ENCODE measurements at places on chromosomes 7 and 10. TPM values are rescaled to one million over a fixed set of nuclear protein-coding genes. Genes with fewer than 3 reads are reported as not detected.

- DNase-seq = peak; percentile 55
Measured at GRCh38 chr7:143375298-143376034, 5.7 kb upstream of the ZYX start.

GRCh38 chr10:74683621-74684364, 142.6 kb upstream of the KAT6B start:
- no peak for DNase-seq

GRCh38 chr10:10584161-10584560, 433.5 kb upstream of the CELF2 start:
- no peak for DNase-seq

DNA sequence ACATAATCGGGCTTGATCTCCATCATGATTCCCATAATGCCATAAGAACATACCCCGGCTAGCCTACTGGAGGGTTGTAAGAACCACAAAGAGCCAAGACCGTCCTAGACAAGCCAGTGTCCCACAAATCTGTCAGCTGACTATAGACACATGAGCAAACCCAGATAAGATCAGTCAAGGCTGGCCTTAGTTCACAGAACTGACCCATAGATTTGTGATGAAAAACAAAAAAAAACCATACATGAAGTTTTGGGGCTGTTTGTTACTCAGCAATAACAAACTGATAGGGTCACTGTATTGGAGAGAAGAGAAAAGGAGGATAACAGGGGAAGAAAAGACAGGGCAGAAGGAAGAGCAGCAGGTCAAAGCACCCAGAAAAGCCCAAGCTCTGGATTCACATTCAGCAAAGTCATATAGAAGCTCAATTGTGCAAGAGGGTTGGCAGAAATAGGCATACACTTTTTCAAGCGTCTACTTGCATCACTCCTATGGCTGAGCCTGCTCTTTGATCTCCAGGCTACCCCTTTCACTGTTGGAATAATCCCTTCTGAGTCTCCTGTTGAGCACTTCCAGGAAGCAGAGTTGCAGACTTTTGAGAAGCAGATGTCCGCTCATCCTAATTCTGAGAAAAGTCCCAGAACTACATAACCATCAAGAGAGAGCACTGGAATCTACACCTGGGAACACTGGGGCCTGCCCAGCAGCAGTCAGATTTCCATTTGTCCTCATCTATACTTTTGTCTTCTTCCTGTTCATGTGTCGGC, 122.0 kb upstream of the HABP2 start:
- no peak for DNase-seq

DNA sequence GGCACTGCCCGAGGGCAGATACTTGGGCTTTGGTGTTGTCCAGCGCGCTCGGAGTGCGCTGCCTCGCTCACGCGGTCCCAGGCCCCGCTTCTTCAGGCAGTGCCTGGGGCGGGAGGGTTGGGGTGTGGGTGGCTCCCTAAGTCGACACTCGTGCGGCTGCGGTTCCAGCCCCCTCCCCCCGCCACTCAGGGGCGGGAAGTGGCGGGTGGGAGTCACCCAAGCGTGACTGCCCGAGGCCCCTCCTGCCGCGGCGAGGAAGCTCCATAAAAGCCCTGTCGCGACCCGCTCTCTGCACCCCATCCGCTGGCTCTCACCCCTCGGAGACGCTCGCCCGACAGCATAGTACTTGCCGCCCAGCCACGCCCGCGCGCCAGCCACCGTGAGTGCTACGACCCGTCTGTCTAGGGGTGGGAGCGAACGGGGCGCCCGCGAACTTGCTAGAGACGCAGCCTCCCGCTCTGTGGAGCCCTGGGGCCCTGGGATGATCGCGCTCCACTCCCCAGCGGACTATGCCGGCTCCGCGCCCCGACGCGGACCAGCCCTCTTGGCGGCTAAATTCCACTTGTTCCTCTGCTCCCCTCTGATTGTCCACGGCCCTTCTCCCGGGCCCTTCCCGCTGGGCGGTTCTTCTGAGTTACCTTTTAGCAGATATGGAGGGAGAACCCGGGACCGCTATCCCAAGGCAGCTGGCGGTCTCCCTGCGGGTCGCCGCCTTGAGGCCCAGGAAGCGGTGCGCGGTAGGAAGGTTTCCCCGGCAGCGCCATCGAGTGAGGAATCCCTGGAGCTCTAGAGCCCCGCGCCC, at the start of gene NPY:
TSS of gene NPY (plus strand) at position 294 of the 802 bp plus-strand sequence. CDS start 1,051 bp downstream, outside the sequence.
- DNase-seq = peak; percentile 41

DNA sequence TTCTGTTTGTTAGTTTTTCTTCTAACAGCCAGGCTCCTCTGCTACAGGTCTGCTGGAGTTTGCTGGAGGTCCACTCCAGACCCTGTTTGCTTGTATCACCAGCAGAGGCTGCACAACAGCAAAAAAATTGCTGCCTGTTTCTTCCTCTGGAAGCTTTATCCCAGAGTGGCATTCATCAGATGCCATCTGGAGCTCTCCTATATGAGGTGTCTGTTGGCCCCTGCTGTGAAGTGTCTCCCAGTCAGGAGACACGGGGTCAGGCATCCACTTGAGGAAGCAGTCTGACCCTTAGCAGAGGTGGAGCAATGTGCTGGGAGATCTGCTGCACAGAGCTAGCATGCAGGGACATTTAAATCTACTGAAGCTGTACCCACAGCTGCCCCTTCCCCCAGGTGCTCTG, 26.7 kb upstream of the CROT start:
- no peak for DNase-seq

GRCh38 chr10:88661577-88661976, 2.7 kb upstream of the LIPF start:
- DNase-seq = no peak

DNA sequence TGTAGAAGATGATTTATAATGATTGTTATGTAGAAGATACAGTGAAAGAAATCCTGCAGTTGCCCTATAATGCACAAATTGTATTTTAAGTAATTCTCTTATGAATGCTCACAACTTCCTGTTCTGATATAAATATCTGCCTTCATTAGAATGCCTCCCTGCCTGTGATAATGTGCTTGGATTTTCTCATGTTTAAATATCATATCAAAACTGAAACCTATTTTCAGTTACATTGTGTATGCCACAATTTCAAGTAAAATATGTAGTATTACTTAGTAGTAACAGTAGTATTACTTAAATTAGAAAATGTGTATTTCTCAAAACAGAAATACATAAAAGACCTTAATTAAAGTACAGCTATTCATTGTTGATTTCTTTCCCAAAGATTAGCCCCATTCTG, 41.1 kb upstream of the TFEC start:
- no peak for DNase-seq

- peak; percentile 65 for DNase-seq
Measured at GRCh38 chr7:4733936-4734528, 41.4 kb upstream of the AP5Z1 start.

DNA sequence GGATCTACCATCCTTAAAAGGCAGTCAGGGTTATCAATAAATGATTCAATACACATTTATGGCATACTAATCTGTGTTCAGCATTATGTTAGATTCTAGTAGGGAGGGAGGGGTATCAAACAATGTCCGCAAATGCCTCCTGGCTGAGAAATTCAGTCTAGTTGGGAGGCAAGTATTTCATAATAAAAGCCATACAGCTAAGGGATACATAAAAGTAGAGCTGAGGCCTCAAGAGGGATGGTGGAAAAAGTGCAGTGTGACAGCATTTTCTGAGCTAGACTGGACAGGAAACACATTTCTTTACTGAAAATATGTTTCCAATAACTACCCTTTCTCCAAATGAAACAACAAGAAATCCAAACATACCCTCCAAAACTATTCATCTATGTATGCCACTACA, 152.8 kb upstream of the LRRN3 start:
- no peak for DNase-seq

GRCh38 chr7:101731502-101732084, 85.8 kb upstream of the CUX1 start:
- DNase-seq = no peak

- DNase-seq = no peak
Measured at GRCh38 chr7:135486261-135486920, 23.5 kb downstream of the CNOT4 start.

GRCh38 chr7:107661865-107662379, 1.3 kb downstream of the SLC26A4 start:
- no peak for DNase-seq

DNA sequence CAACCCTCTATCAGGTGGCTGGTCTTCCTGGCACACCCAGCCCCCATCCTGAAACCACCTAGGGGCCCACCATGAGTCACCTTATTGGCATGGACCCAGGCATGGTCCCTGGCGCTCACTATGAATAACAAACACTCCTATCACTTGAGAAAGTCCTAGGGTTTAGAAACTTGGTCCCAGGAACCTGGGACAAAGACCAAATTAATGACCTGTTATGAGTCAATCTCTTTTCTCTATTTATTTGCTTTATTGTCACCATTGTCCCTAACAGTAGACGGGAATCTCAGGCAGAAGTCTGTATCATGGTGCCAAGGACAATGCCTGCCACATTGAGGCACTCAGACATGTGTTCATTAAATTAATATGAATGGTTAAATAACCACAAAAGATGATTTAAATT, 599.6 kb upstream of the C7orf33 start:
- no peak for DNase-seq

- DNase-seq = no peak
Measured at GRCh38 chr7:155789001-155789725, 23.1 kb downstream of the SHH start.

- DNase-seq = no peak
Measured at GRCh38 chr7:106836816-106837215, 28.3 kb upstream of the PIK3CG start.

DNA sequence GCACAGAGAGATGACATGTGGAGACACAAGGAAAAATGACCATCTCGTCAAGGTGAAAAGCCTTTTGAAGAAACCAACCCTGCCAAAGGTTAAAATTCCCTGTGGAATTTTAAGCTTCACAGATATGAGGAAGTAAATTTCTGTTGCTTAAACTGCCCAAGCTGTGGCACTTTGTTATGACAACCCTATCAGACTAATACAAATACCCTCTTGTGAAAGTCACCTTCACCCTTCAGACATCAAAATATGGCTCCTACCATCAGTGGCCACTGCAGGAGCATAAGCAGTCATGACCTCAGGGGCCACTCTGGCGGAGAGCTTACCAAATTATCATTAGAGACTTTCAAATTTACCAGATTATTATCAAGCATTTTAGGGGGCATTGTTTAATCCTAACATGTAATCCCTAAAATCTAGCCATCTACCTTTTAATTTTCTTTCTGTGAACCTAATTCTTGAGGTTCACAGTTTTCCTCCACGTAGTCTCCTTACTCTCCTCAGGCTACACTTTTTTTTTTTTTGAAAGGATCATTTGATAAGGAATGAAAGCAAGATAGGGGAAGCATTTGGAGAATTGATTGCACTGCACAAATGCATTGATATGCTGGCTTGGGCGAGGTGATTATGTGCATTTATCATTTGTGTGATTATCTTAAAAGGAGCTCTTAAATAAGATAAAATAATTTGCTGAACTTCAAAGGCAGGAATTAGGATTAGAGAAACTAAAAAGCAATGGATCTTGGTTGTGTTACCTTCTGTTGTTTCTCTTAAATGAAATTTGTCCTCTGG, 90.3 kb downstream of the TMEM168 start:
- no peak for DNase-seq

DNA sequence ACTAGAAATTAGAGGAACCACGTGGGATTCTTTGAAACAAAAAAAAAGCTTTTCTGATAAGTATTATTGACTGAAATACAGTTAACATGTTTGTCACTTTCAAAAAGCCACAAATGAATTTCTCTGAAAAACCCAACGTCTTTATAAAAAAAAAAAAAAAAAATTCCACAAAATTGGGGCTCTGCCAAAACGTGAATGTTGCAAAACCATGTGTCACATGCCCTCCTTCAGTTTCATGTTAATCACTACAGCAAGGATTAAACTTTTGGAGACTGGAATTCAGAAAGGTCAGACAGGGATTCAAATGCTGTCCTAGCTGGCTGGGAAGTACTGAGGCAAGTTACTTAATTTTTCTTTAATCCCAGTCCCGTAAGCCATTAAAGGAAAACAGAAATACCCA, 278.0 kb upstream of the KLF14 start:
- no peak for DNase-seq

DNA sequence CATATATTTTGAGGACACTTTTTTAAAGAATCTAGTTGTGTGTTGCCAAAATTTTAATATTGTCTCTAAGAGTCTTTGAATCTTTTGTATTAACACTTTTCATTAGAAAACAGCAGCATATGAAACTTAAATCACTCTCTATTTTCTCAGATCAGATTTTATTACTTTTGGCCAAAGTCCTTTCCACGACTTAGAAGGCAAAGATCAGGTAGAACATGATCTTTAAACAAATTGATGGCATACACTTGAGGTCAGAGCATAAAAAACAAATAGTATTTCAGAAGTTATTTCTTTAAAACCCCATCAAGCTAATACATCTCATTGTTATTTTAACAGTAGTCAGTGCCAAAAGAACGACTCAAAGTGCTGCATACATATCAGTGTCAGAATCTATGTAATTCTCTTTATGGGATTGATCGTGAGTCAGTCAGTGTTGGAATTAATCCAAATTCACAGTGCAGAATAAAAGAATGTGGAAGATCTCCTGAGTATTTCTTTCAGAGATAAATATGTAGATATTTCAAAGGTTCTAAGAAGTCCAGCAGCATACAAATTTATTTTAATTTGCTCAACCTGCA, 9.6 kb upstream of the AGMO start:
- no peak for DNase-seq

DNA sequence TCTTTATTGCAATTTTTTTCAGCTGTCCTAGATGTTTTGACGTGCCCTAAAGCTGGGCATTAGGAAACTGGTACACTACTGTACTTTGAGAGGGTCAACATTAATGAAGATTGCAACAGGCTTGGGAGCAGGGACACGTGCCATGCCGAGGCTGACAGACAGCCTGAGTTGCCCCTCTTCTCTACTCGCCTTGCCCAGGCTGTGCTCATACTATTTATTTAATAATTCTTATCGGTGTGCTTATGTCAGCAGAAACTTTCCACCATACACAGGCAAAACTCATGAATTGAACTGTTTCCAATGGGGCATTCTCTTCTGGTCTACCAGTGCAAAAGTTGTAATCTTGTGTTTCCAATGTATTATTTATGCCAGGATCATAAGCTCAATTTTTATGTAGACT, 24.4 kb downstream of the C7orf57 start:
- no peak for DNase-seq

GRCh38 chr10:117552156-117552631, 9.6 kb downstream of the EMX2 start:
- DNase-seq = peak; percentile 31

GRCh38 chr7:16051561-16052255, 365.2 kb upstream of the MEOX2 start:
- no peak for DNase-seq

GRCh38 chr10:50470798-50471582, 152.8 kb downstream of the SGMS1 start:
- DNase-seq = no peak

GRCh38 chr10:77873536-77874380, 52.8 kb downstream of the DLG5 start:
- peak; percentile 72 for DNase-seq

- DNase-seq = no peak
Measured at GRCh38 chr7:135670179-135670578, 7.9 kb downstream of the STMP1 start.

Gene MINDY3
- total RNA-seq = 26.3 TPM

Gene TCAF2
- 20.9 TPM for total RNA-seq

Gene DPP6
- not detected for total RNA-seq

Gene FAM24B
- total RNA-seq = 15.8 TPM

Gene CLRN3
- not detected for total RNA-seq

Gene TUBAL3
- not detected for total RNA-seq

Gene CPA4
- not detected for total RNA-seq

Gene BMPER
- not detected for total RNA-seq

Gene TFR2
- total RNA-seq = 11.0 TPM

Gene ZNF804B
- not detected for total RNA-seq

Gene INPP5F
- total RNA-seq = 12.2 TPM

Gene GTF2IRD2
- total RNA-seq = 17.7 TPM

Gene OR9A2
- total RNA-seq = 0.30 TPM

Gene C7orf33
- total RNA-seq = not detected

Gene CLEC5A
- 0.44 TPM for total RNA-seq

Gene SLC18A3
- not detected for total RNA-seq

All from activated naive CD8-positive, alpha-beta T cell treated with anti-CD3 and anti-CD28 coated beads, Interleukin-2, amount 10 ng/mL, durations not matched to agents 7 days and 5 days (primary cell).